CD4-positive, CD25-positive, alpha-beta regulatory T cell (primary cell): ENCODE measurements at places on chromosomes 5 and 9. TPM values are rescaled to one million over a fixed set of nuclear protein-coding genes. Genes with fewer than 3 reads are reported as not detected.

WNT8A gene
- polyA plus RNA-seq, result not detected

FAM221B gene
- not detected for polyA plus RNA-seq

ESM1 gene
- 0.25 TPM for polyA plus RNA-seq

FBP2 gene
- polyA plus RNA-seq, result not detected

KLHL9 gene
- polyA plus RNA-seq, result 9.5 TPM

DOCK2 gene
- polyA plus RNA-seq, result 71.1 TPM

CDKN2B gene
- 0.21 TPM for polyA plus RNA-seq

- no peaks in the 10 kb centered on the region for H3K36me3 ChIP-seq
- DNase-seq, result no peak
- peak overlapping the region; percentile 53 for H3K4me3 ChIP-seq
- no peak overlapping the region for H3K27ac ChIP-seq
These were observed 48.8 kb upstream of the JAK2 start for GRCh38 chr9:4936277-4936676.

DNA sequence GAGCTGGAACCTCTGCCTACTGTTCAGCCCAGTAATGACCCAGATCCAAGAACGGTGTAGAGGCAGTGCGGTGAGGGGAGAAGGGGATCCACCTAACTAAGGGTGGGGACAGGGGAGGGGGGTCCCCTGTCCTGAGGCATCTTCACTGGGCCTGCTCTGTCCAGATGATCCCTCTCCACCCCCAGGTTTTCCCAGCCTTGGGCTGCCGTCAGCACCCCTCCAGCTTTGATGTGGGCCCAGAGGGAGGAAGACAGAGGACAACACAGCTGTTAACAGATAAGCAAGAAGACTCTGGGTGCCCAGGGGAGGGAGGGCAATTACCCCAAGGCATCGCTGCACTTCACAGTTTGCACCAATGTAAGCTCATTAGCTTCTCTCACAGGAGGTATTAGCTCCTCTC lies 19.3 kb downstream of the BICD2 start:
- no peak for DNase-seq
- H3K4me1 ChIP-seq, result peaks cover 18% of the 10 kb centered on the region
- H3K27me3 ChIP-seq, result no peaks in the 10 kb centered on the region
- no peaks in the 10 kb centered on the region for H3K36me3 ChIP-seq

DNA sequence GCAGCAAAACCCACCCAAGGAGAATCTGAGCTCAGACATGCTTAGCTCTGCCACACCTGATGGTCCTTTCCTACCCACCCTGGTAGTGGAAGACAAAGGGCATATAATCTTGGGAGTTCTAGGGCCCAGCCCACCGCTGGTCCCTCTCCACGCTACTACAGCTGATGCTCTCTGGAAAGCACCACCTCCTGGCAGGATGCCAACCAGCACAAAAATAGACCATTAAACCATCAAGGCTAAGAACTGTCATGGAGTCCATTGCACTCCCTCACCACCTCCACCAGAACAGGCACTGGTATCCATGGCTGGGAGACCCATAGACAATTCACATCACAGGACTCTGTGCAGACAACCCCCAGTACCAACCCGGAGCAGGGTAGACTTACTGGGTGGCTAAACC lies 111.0 kb upstream of the IL7R start:
- no peaks in the 10 kb centered on the region for H3K36me3 ChIP-seq
- DNase-seq, result no peak
- H3K27ac ChIP-seq, result no peak overlapping the region
- H3K4me3 ChIP-seq, result no peak overlapping the region
- no peaks in the 10 kb centered on the region for H3K27me3 ChIP-seq

DNA sequence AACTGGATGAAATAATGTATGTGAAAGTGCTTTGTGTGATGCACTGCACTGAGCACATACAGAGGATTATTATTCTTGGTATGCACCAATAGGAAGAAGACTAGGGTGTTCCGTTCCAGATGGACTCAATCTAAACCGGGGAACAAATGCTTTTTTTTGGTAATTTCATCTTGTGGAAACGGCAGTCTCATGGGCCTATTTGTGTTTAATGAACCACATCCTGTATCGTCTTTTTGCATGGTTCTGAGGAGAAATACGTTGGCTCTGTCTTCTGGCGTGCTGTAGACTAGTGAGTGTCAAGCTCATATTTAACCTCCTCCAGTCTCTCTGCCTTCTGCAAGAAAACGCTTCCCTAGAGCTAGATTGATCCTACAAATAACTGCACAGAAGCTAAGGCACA lies 30.0 kb downstream of the TRIM32 start:
- H3K36me3 ChIP-seq, result no peaks in the 10 kb centered on the region
- peak overlapping the region; percentile 9 for H3K4me3 ChIP-seq
- H3K27me3 ChIP-seq, result no peaks in the 10 kb centered on the region

- H3K4me3 ChIP-seq, result no peak overlapping the region
- H3K27ac ChIP-seq, result no peak overlapping the region
- H3K27me3 ChIP-seq, result no peaks in the 10 kb centered on the region
- no peaks in the 10 kb centered on the region for H3K36me3 ChIP-seq
These were observed 311.7 kb upstream of the HAPLN1 start for GRCh38 chr5:84032324-84032723.

DNA sequence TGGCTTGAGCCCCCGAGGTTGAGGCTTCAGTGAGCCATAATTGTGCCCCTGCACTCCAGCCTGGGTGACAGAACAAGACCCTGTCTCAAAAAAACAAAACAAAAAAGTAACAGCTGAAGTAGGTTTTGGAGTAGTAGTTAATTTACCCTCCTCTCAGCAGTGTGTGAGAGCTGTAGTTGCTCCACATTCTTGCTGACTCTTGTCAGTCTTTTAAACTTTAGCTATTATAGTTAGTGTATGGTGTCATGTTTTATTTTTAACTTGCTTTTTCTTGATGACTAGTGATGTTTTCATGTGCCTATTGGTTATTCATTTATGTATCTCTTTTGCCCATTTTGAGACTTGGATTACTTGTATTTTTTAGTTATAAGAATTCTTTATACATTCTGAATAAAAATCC lies 52.9 kb upstream of the DHFR start:
- H3K27me3 ChIP-seq, result no peaks in the 10 kb centered on the region
- H3K4me1 ChIP-seq, result peaks cover 4% of the 10 kb centered on the region
- H3K36me3 ChIP-seq, result peaks cover 13% of the 10 kb centered on the region

DNA sequence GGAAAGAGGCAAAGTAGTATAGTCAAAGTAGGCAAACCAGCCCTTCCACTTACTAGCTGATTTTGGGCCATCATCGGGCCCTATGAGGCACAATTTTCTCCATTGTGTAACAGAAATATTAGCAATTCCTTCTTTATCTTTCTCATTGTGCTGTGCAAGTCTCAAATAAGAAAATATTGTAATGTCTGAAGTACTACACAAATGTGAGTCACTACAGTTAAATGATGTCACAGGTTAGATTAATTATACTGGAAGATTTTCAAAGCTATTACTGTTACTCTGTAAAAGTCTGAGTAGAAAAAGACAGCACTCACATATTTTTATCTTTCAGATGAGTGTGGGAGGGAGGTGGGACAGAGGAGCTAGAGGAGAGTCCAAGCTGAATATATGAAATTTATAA lies 12.4 kb upstream of the TMC1 start:
- no peak for DNase-seq
- H3K4me3 ChIP-seq, result no peak overlapping the region
- no peaks in the 10 kb centered on the region for H3K4me1 ChIP-seq

DNA sequence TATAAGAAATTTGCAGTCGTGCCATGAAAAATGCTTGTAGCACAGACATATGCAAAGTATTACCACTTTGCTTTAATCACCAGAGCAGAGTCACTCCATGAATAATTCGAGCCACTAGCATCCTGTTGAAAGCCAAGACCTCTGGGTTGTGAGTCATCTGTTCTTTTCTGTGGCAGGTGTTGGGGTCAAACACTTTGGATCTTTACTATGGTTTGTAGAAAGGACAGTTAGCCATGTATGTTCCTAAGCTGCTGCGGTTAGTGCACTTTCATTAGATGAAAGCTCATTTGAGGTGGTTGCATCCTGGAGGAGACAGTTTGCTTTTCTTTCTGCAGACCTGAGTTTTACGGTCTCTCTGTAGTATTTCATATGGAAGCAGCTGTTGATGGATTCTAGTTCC lies 223.7 kb downstream of the DMRT2 start:
- no peak overlapping the region for H3K4me3 ChIP-seq
- H3K36me3 ChIP-seq, result no peaks in the 10 kb centered on the region
- H3K27me3 ChIP-seq, result no peaks in the 10 kb centered on the region
- H3K4me1 ChIP-seq, result no peaks in the 10 kb centered on the region

- H3K27ac ChIP-seq, result no peak overlapping the region
- no peak for DNase-seq
These were observed 60.3 kb upstream of the PTGER4 start for GRCh38 chr5:40619421-40619820.

DNA sequence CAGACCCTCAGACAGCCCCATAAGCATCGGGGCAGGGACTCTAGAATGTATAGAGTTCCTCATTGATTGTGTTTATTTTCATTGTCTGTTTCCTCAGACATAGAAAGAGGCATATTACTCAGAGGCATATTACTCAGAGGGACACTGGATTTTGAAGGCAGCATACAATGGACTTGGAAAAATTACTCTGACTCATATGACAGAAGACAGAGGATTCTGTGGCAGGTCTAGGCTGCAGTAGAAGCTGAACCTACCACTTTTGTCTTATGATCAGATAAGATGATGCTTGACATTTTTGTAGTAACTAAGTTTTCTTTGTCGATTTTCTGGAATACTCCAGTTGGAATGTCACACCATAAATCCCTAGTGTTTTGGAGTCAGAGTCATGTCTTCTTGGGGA lies 105.2 kb downstream of the ST8SIA4 start:
- DNase-seq, result no peak
- H3K27me3 ChIP-seq, result no peaks in the 10 kb centered on the region
- no peak overlapping the region for H3K27ac ChIP-seq
- no peaks in the 10 kb centered on the region for H3K4me1 ChIP-seq
- H3K4me3 ChIP-seq, result no peak overlapping the region

DNA sequence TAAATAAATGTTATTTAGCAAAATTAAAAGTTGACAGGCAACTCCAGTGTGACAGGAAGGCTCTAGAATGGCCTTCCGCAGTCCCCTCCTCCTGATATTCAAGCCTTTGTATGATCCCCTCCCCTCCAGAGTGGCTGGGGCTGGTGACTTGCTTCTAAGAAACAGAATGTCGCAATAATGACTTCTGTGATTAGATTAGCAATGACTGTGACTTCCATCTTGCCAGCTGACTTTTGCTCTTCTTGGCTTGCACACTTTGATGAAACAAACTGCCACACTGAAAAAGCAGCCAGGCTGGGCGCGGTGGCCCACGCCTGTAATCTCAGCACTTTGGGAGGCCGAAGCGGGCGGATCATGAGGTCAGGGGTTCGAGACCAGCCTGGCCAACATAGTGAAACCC lies 106.5 kb upstream of the LARP1 start:
- no peaks in the 10 kb centered on the region for H3K27me3 ChIP-seq
- H3K4me3 ChIP-seq, result no peak overlapping the region
- peaks cover 8% of the 10 kb centered on the region for H3K4me1 ChIP-seq
- no peak for DNase-seq
- no peaks in the 10 kb centered on the region for H3K36me3 ChIP-seq

DNA sequence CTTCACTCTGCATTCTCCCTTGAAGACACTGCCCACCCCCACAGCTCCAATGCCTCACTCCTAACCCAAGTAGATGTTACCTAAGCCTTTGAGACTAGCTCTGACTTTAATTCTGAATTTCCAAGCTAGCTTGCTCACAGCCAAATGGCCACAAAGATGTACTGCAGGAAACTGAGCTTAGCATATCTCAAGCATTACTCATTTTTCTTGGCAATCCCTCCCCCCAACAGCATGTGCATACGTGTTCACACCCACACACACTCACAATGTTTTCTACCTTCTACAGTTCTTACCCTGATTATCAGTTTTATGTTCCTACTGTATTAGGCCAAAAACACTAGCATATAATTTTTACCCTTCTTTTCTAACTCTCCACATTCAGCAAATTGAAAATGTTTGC lies 13.7 kb upstream of the GRIA1 start:
- H3K4me1 ChIP-seq, result no peaks in the 10 kb centered on the region
- H3K27me3 ChIP-seq, result no peaks in the 10 kb centered on the region
- H3K36me3 ChIP-seq, result no peaks in the 10 kb centered on the region
- no peak overlapping the region for H3K27ac ChIP-seq

DNA sequence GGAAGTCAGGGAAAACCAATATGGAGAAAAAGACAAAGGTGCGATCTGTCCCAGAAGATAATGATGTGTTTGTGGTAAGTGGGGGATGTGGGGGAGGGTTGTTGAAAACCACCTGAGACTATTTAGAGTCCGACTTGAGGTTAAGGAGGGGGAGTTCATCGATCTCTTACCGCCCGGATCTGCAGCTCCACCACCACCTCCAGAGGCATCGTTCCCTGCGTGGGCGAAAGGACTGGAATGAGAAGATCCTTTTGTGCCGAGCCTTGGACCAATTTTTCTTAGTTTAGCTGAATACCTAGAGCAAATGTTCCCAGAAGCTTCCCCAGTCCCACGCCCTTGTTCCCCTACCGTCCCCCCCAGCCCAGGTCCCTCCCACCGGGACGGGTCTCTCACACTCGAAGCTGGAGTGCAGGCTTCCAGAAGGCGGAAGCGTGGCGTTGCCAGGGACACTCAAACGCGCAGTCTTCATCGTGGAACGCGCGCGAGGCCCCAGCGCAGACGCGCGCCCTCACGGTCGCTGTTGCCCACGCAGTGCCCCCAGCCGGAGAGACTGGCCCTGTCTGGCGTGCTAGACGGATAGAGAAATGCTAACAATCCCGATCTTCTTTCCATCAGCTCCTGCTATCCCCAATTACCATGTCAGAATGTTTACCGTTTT lies at the start of gene SPATA6L:
Gene SPATA6L (minus strand): TSS at position 439 of the 658 bp plus-strand sequence. CDS start 230 bp downstream, at position 209.
- peak within 1 kb of the TSS; percentile 87 for H3K4me3 ChIP-seq
- peak; percentile 46 for DNase-seq
- H3K4me1 ChIP-seq, result peaks cover 62% of the 10 kb centered on the region
- H3K36me3 ChIP-seq, result no peaks in the 10 kb centered on the region
- peaks cover 3% of the 10 kb centered on the region for H3K27me3 ChIP-seq
- peak within 1 kb of the TSS; percentile 44 for H3K27ac ChIP-seq
